Aorta (tissue), 5 donors: ENCODE measurements at places on chromosomes 3 and 15. TPM values are rescaled to one million over a fixed set of nuclear protein-coding genes. Genes with fewer than 3 reads are reported as not detected.

DNA sequence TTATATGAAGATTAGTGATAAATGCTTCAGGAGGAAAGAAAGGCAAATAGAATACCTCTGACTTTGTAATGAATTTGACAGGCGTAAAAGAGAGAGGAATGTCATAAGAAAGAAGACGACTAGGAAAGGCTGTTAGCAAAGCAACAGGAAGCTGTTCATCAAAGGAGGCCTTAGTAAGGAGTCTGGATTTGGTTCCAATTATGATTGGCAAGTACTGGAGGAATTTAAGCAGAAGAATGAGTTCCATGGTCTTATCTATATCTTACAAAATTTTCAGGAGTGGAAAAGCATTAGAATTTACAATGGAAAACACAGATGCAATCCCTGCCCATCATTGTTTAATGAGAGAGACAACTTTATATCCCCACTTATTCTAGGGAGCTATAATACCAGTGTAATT, 13.8 kb downstream of the PLSCR1 start:
- DNase-seq, result no peak
- H3K4me1 ChIP-seq, result no peaks in the 10 kb centered on the region
- no peaks in the 10 kb centered on the region for H3K27me3 ChIP-seq
- no peak overlapping the region for H3K27ac ChIP-seq
- H3K36me3 ChIP-seq, result no peaks in the 10 kb centered on the region

- no peak overlapping the region for H3K4me3 ChIP-seq
- H3K27ac ChIP-seq, result no peak overlapping the region
- H3K27me3 ChIP-seq, result no peaks in the 10 kb centered on the region
- H3K36me3 ChIP-seq, result no peaks in the 10 kb centered on the region
- no peaks in the 10 kb centered on the region for H3K4me1 ChIP-seq
These were observed 311.1 kb upstream of the THBS1 start for GRCh38 chr15:39269821-39270220.

Gene NR1I2
- total RNA-seq, result 0.12 TPM

Gene MCF2L2
- 0.75 TPM for total RNA-seq

Gene MINAR1
- 0.91 TPM for total RNA-seq

GRCh38 chr3:108511055-108511454, 659 bp upstream of the MYH15 start:
- no peaks in the 10 kb centered on the region for H3K27me3 ChIP-seq
- no peaks in the 10 kb centered on the region for H3K36me3 ChIP-seq
- no peak overlapping the region for H3K4me3 ChIP-seq
- H3K4me1 ChIP-seq, result no peaks in the 10 kb centered on the region

Gene GOLGA8R
- total RNA-seq, result 6.4 TPM

Gene ADAMTS7
- 14.7 TPM for total RNA-seq

Gene KY
- total RNA-seq, result 1.8 TPM

Gene CHL1
- total RNA-seq, result 7.0 TPM

Gene MED12L
- total RNA-seq, result 2.3 TPM

Gene PRSS50
- total RNA-seq, result not detected

GRCh38 chr3:98731720-98732285, 31.3 kb upstream of the ST3GAL6 start:
- H3K4me1 ChIP-seq, result no peaks in the 10 kb centered on the region
- no peaks in the 10 kb centered on the region for H3K27me3 ChIP-seq
- DNase-seq, result no peak
- no peaks in the 10 kb centered on the region for H3K36me3 ChIP-seq

DNA sequence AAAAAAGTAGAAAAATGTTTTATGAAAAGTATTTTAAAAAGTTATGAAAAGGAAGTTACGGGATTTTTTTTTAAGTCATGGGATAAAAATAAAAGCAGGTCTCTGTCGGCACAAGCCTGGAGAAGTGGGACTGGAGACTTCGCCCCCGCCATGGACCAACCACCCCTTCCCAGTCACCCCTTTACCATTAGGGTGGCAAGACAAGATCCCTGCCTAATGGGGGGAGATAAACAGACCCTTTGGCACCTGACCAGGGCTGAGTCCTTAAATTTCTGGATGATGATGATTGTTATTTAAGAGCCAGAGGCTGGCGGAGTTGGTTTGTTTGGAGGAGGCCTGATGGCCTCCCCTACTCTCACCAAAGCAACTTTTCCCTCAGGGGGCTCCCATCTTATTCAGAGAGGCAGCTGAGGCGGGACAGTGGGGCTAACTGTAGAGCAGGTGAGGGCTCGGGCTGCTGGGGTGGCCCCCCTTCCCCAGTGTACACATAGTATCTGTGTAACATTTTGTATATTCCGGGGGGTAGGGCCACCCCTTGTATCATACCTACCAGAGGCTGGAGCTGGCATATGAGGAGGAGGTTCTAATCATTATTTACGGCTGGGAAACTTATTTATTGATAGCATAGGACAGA, 74.0 kb downstream of the ADAMTS7 start:
- H3K36me3 ChIP-seq, result no peaks in the 10 kb centered on the region
- H3K27me3 ChIP-seq, result no peaks in the 10 kb centered on the region
- no peaks in the 10 kb centered on the region for H3K4me1 ChIP-seq
- no peak for DNase-seq
- no peak overlapping the region for H3K4me3 ChIP-seq

Gene NR2F2
- 132 TPM for total RNA-seq

Gene UBXN7
- 40.4 TPM for total RNA-seq

GRCh38 chr3:172279191-172279640, 169.0 kb downstream of the GHSR start:
- H3K4me3 ChIP-seq, result no peak overlapping the region
- H3K27ac ChIP-seq, result peak overlapping the region; percentile 67
- no peaks in the 10 kb centered on the region for H3K36me3 ChIP-seq
- no peaks in the 10 kb centered on the region for H3K27me3 ChIP-seq

Gene ZBED2
- total RNA-seq, result not detected

Gene IL16
- total RNA-seq, result 19.5 TPM

DNA sequence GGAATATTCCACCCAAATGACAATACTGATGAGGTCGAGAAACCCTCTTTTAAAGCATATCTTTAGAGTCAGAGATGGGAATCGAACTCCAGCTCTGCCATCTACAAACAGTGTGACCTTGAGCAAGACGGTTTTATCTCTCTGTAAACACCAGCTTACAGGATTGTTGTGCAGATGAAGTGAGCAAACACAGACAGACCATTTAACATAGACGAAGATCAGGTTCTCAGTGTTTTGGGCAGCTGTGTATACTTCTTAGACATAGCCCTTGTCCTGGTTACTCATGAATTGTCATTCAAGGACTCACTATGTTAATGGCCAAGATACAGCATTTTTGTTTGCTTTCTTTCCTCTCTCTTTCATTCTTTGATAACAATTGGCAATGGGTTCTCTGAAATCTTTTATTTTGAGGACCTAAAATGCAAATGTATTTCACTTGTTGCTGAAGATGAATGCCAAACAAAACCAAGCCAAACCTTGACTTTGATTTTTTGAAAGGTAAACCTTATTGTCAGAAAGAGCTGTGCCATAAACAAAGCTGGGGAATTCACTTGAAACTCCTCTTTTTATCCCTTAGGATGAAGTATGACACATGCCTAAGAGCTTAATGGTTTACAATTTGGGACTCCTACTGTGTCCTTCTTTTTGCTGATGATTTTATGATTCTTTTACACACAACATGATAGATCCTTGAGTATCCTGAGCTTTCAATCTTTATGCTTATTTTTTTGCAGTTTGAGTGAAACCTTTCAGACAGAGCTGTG, 250.0 kb upstream of the PDZRN3 start:
- DNase-seq, result no peak
- H3K27me3 ChIP-seq, result no peaks in the 10 kb centered on the region
- H3K36me3 ChIP-seq, result no peaks in the 10 kb centered on the region
- no peak overlapping the region for H3K4me3 ChIP-seq
- H3K27ac ChIP-seq, result no peak overlapping the region

- H3K4me1 ChIP-seq, result no peaks in the 10 kb centered on the region
- no peaks in the 10 kb centered on the region for H3K27me3 ChIP-seq
- H3K4me3 ChIP-seq, result no peak overlapping the region
- no peak overlapping the region for H3K27ac ChIP-seq
These were observed 303.9 kb downstream of the GAP43 start for GRCh38 chr3:115927197-115927596.

Gene TNIK
- 14.6 TPM for total RNA-seq

- H3K4me3 ChIP-seq, result no peak overlapping the region
- H3K27me3 ChIP-seq, result no peaks in the 10 kb centered on the region
- H3K36me3 ChIP-seq, result no peaks in the 10 kb centered on the region
- peak overlapping the region; percentile 57 for H3K27ac ChIP-seq
These were observed 85.6 kb downstream of the NEDD4 start for GRCh38 chr15:55907797-55908196.

- no peaks in the 10 kb centered on the region for H3K36me3 ChIP-seq
- peak; percentile 81 for DNase-seq
- H3K27me3 ChIP-seq, result no peaks in the 10 kb centered on the region
- H3K27ac ChIP-seq, result peak overlapping the region; percentile 59
- H3K4me1 ChIP-seq, result no peaks in the 10 kb centered on the region
These were observed 83.1 kb downstream of the DNAJB8 start for GRCh38 chr3:128383316-128384235.

DNA sequence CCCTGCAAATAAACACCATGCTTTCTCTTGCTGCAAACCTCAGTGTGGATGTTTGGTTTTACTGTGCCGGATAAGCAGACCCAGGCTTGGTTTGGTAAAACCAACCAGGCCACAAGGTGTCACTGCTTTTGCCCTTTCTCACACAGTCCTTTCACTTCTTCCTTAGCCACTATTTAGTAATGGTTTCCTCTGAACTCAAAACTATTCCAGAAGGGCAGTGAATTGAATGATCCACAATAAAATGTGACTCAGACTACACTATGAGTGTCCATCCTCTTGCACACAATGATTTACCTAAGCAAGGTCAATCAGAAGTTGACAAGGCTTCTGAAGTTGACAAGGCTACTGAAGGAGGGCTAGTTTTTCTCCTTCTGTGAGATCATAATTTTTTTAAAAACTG, 552.4 kb upstream of the CCDC54 start:
- H3K4me1 ChIP-seq, result no peaks in the 10 kb centered on the region
- no peak overlapping the region for H3K27ac ChIP-seq
- DNase-seq, result no peak

Gene NPAP1
- not detected for total RNA-seq
